ENCODE measurements at places on chromosomes 4 and X. TPM values are rescaled to one million over a fixed set of nuclear protein-coding genes. Genes with fewer than 3 reads are reported as not detected.

RBMXL3 gene
- not detected for total RNA-seq

FBXO8 gene
- total RNA-seq = 24.4 TPM

UGT2A1 gene
- not detected for total RNA-seq

ALB gene
- not detected for total RNA-seq

PHOX2B gene
- total RNA-seq = not detected

COL4A6 gene
- 5.4 TPM for total RNA-seq

PHEX gene
- total RNA-seq = 0.31 TPM

TRPC5OS gene
- 0.21 TPM for total RNA-seq

Measured in tongue (tissue), 3 donors.